ENCODE measurements at places on chromosomes 11 and 22. TPM values are rescaled to one million over a fixed set of nuclear protein-coding genes. Genes with fewer than 3 reads are reported as not detected.

DNA sequence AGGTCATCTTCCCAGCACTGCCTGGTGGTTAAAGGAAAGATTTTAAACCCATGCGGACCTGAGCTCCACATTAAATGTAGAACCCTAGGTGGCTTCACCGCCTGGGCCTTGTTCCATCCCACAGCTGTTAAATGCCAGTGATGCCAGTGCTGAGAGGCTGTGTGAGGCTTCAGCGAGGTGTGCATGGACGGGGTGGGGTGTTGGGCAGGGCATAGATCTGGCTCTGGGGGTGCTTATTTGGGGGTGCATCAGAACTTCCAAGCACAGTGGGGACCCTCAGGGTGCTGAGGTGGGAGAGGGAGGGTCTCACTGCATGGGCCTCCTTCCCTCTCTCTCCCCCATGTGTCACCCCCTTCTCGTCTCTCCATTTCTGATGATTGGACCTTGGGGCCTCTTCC, 90.1 kb upstream of the B3GAT1 start:
- DNase-seq: no peak

GRCh38 chr11:118898400-118899295, 15.0 kb downstream of the CXCR5 start:
- DNase-seq: no peak

DNA sequence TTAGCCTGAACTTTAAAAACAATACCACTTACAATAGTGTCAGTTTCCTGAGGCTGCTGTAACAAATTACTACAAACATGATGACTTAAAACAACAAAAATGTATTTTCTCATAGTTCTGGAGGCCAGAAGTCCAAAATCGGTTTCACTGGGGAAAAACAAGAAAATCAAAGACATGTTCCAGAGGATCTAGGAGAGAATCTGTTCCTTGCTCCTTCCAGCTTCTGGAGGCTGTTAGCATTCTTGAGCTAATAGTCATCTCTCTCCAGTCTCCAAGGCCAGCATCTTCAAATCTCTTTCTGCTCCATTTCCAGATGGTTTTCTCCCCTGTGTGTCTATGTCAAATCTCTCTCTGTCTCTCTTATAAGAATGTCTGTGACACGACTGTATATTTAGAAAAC, 67.6 kb upstream of the TEAD1 start:
- DNase-seq: peak; percentile 31

Gene PITPNB
- total RNA-seq: 28.2 TPM

GRCh38 chr11:20158597-20159257, 1.5 kb downstream of the DBX1 start:
- peak; percentile 82 for DNase-seq

Gene LMO2
- total RNA-seq: 2.5 TPM

Gene CYP2D6
- total RNA-seq: 3.8 TPM

Gene NPAT
- total RNA-seq: 14.3 TPM

DNA sequence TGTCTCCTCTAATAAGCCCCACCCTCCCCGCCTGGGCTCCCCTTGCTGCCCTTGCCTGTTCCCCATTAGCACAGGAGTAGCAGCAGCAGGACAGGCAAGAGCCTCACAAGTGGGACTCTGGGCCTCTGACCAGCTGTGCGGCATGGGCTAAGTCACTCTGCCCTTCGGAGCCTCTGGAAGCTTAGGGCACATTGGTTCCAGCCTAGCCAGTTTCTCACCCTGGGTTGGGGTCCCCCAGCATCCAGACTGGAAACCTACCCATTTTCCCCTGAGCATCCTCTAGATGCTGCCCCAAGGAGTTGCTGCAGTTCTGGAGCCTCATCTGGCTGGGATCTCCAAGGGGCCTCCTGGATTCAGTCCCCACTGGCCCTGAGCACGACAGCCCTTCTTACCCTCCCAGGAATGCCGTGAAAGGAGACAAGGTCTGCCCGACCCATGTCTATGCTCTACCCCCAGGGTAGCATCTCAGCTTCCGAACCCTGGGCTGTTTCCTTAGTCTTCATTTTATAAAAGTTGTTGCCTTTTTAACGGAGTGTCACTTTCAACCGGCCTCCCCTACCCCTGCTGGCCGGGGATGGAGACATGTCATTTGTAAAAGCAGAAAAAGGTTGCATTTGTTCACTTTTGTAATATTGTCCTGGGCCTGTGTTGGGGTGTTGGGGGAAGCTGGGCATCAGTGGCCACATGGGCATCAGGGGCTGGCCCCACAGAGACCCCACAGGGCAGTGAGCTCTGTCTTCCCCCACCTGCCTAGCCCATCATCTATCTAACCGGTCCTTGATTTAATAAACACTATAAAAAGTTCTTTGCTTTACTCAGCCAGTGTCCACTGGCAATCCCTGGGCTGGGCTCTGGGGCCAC, 14.4 kb downstream of the TSKU start:
- DNase-seq: no peak

Measured in hepatocyte (in vitro differentiated cells).